ENCODE measurements at places on chromosomes 5 and 9.

- DNase-seq: no peak
These were observed 33.2 kb downstream of the DIAPH1 start for GRCh38 chr5:141585594-141585993.

- no peak for DNase-seq
These were observed 92.2 kb downstream of the CDC42SE2 start for GRCh38 chr5:131355971-131356528.

DNA sequence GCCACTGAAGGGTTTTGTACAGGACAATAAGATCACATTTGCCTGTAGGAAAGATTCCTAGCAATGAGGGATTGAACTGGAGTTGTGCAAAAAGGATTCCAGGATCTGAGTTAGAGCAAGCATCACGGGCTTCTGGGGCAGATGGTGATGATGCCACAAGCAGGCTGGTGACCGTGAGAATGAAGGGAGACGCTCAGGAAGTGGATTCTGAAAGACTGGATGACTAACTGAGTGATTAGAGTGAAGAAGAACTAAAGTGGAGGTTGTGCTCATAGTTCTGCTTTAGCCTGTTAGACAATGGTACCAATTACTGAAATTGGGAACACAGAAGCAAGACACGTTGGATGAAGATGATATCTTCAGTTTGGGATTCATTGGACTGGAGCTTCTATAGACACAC is 168.2 kb downstream of the CD180 start:
- DNase-seq: no peak

DNA sequence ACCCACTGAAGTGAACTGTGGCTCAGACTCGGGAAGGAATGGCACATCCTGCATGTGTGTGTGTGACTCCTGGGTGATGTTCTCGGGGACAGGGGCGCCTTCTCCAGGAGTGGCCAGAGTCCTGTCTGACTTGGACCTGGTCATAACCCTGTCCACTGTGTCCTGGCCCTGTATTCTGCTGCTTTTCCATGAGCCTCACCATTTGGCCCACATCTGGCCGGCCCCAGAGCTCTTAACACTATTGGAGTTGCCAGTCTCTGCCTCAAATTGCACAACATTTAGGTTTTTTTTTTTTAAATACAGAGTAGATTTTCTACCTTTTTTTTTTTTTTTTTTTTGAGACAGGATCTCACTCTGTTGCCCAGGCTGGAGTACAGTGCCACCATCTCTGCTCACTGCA is 278.3 kb upstream of the TUT7 start:
- DNase-seq: no peak

GRCh38 chr5:167730121-167730520 is 561.3 kb upstream of the WWC1 start:
- DNase-seq: no peak

DNA sequence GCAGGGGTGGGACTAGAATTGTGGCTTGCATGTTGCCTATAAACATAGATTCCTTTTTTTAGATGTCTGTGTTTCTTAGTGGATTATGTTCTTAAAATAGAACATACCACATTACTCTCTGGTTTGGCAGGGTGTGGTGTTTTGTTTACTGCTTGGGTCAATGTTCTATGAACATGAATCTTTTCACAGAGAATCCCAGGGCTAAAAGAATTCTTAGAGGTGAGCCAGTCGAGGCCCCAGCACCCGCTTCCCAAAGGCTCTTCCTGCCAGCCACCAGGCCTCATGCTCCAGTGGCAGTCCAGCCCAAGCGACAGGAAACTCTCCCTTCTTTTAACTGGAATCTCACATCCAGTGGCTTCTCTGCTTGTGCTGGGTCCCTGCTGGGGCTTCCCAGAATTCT is 126.6 kb downstream of the C9orf152 start:
- no peak for DNase-seq

GRCh38 chr5:62732677-62733121 is 154.1 kb downstream of the LRRC70 start:
- no peak for DNase-seq

GRCh38 chr5:166086568-166086967 is 2204.9 kb upstream of the WWC1 start:
- no peak for DNase-seq

- no peak for DNase-seq
These were observed 100.2 kb upstream of the IL12B start for GRCh38 chr5:159430361-159431012.

- DNase-seq: no peak
These were observed 1917.9 kb downstream of the EFNA5 start for GRCh38 chr5:105752801-105753200.

DNA sequence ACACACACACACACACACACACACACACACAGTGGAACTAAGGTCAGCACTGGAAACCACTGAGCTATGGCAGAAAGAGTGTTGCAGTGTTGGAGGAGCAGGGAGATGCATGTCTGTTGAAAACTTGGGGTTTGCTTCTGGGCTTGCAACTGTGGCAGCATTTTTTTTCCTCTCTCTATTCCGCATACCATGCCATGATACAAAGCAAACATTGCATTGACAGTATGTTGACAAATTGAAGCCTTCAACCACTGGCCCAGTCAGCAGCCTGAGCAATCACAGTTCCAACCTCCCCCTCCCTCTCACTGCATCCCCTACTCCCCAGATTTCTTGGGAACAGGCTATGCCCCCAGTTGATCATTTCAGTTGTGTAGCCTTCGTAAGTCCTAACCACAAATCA is 478.1 kb upstream of the WWC1 start:
- DNase-seq: no peak

GRCh38 chr9:5818424-5819142 is 14.3 kb downstream of the ERMP1 start:
- DNase-seq: no peak

DNA sequence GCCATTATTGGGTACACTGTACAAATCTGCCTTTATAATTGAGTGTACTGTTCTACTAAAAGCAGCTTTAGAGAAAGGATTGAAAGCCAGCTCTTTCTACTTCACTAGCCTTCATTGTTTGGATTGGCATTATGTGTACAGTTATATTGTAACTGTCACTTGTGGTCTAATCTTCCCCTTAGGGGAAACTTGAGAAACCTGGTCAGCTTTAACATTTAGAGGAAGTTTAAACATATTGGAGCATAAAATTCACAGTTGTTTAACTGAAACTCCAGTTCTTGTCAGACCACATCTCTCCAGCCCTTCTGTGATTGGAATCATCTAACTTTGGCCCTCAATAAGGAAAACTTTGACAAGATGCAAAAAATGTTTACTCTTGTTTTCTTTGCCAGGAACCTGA is 24.6 kb downstream of the PIK3R1 start:
- DNase-seq: no peak

DNA sequence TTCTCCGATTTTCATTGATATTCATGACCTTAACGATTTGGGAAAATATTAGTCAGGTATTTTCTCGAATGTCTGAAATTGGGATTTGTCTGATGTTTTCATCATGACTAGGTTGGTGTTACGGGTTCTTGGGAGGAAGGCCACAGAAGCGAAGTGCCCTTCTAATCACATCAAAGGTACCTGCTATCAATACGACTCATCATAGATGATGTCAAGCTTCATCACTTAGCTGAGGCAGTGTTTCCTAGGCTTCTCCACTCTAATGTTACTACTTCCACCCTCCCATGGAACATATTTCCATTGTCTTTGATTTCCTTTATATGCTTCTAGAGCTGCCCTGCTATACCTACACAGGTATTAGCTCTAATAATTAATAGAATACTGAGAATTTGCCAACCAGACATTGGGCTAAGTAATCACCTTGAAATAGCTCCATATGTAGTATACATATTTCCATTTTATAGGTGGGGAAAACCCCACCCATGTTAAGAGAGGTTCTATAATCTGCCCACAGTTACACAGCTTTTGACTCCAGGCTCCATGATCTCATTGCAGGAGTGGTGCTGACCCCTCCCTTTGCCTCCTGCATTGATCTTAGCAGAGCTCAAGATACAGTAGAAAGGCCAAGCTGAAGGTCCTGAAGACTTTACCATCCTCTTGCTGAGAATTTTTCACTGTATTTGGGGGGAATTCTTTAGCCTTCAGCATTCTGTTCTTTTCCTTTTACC is 238.6 kb upstream of the ADAMTSL1 start:
- no peak for DNase-seq

DNA sequence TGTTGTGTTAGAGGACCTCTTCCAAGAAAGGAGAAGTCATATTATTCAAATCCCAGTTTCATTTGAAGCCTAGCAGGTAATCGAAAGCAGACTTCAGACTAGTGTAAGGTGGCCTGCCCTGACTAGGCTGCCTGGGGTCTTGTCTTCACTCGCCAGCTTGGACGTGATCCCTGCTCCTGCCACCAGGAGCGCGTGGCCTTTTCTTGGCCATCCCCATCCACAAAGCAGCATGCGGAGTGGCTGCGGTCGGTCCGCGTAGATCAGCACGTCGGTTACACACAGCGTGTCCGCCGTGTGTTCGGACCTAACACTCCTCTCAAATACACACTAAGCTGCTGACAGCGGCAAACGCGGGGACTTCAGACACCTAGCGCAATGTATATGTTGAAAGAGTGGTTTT is 37.3 kb downstream of the CFAP77 start:
- no peak for DNase-seq

- no peak for DNase-seq
These were observed 47.8 kb downstream of the SMIM15 start for GRCh38 chr5:61114441-61114840.

GRCh38 chr9:123485216-123485615 is 129.2 kb downstream of the CRB2 start:
- no peak for DNase-seq

- no peak for DNase-seq
These were observed 2.6 kb upstream of the ANKRD18A start for GRCh38 chr9:38622951-38623350.

GRCh38 chr5:170581211-170581610 is 77.4 kb downstream of the KCNIP1 start:
- no peak for DNase-seq

GRCh38 chr5:137470111-137470920 is 28.8 kb downstream of the SPOCK1 start:
- DNase-seq: no peak

DNA sequence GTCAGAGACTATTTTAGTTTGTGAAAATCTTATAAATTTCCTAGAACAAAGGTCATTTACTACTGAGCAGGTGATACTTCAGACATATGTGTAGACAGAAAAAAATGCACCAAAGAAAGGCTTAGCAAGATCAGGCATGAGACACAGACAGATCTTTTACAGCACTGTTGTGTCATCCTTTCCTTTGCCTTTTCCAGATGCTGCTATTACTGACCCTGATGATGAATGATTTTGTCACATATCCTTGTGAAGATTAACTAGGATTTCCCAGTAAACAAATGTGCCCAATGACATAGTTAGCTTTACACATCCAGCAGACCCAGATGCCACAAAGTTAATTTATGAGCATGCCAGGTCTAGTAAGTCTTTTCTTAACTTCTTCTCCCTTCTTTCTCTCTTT is 68.2 kb downstream of the DMRTA1 start:
- no peak for DNase-seq

GRCh38 chr5:173998531-173998930 is 9.6 kb downstream of the C5orf47 start:
- no peak for DNase-seq

- no peak for DNase-seq
These were observed 13.5 kb upstream of the TSSK1B start for GRCh38 chr5:113448252-113448651.

DNA sequence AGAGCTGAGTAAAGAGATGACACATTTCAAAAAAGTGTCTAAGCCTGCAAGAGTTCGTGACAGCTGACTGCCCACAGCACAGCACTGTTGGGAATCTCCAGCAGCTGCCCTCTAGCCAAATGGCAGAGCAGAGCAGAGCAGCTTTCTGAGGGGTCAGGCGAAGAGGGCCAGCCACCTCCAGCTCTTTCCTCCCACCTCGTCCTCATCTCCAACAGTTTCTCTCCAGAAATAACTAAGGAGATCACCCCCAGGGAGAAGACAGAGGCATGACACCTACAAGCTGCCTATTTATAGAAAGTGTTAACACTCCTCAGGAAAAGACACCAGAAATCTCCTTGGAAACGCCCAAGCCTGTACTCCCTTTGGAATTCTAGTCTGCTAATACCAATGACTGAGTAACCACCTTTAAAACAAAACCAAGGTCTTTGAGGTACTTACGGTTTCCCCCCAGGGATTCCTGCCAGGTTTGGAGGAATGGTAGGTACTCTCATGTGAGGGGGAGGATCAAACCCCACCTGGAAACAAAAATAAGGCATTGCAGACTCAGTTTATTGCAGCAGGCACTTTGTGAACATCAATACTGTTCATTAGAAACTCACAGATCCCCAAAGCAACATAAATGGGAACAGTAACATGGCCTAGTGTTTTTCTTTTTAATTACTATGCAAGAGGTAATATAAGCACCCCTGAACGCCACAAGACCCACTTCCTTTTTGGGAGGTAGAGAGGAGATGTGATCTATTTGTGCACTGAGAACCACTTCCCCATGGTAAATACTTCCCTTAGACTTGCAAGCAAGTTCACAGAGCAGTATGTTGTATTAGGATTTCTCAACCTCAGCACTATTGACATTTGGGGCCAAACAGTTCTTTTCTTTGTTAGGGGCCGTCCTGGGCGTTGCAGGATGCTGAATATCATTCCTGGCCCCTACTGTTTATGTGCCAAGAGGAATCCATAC is 79.3 kb downstream of the TLE1 start:
- DNase-seq: no peak

GRCh38 chr5:105563842-105564241 is 2001.3 kb upstream of the NUDT12 start:
- no peak for DNase-seq

DNA sequence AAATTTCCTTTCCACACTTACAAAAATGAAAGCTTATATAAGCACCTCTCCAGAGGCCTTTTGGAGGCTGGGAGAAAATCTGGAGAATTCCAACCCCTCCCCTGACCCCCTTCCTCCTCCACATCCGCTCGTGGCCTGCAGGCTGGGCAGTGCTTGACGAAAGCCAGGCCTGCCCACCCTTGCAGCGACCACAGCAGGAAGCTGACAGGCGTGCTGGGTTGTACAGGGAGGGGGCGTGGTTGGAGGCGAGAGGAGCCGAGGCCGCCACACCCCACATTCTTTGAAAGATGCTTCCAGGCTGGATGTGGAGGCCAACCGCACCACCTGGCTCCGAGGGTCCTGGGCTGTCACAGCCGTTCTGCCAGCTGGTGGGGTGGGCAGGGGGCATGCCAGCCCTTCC is 47.8 kb upstream of the IER5L start:
- no peak for DNase-seq

DNA sequence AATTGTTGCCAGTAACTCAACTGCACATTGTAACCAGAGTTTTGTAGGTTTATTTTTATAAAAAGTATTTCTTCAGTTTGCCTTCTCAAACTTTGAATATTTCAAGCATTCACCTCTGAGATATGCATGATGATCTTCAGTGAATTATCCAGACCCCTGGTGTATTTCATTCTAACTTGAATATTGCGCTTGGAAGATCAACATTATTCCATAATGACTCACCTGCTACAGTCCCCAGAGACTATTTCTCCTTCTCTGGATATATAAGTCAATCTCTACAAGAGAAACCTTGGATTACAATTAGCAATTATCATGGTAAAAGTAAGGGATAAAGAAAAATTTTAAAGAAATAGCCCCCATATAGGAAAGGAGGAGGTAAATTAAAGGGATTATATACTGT is 1041.0 kb downstream of the TLE1 start:
- DNase-seq: no peak
